ENCODE measurements at places on chromosomes 4 and X.
A peak's percentile ranks its signal among the peaks of the same experiment; 100 is the strongest.

- DNase-seq: no peak
These were observed 151.8 kb upstream of the GATB start for GRCh38 chr4:151912632-151913031.

- no peak for DNase-seq
These were observed 39.8 kb upstream of the POF1B start for GRCh38 chrX:85419293-85419692.

DNA sequence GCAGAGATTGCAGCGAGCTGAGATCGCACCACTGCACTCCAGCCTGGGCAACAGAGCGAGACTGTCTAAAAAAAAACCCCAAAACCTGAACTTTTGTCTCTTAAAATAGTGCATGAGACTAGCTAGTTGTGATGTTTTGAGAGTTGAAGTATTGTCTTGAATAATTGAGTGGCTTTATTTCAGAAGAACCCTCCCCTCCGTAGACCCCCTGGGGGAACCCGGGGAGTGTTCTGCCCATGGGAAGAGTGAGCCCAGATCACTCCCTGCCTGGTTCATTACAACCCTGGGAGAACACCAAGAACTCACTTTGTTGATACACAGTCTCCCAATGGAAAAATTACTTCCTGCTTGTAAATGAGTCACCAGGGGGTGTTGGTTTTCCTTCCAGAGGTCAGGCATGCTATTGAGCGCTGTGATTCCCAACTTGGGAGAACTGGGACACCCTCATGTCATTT lies 65.3 kb upstream of the SHISA3 start:
- DNase-seq: no peak

DNA sequence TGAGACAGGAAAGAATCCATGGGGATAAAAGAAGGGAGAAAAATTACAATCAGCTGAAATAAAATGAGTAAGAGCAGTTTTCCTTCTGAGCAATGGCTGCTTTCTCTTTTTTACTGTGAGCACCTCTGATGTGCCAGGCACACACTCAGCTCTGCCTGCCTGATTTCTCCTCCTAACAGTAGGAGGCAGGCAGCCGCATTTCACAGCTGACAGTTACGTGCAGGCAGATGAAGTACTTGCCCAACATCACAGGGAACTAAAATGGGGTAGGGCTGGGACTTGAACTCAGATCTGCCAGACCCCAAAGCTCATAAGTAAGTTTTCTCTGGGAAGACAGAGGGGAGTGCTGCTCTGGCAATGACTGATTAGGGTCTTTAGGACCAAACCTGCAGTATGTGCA lies 54.6 kb downstream of the C4orf50 start:
- DNase-seq: no peak

DNA sequence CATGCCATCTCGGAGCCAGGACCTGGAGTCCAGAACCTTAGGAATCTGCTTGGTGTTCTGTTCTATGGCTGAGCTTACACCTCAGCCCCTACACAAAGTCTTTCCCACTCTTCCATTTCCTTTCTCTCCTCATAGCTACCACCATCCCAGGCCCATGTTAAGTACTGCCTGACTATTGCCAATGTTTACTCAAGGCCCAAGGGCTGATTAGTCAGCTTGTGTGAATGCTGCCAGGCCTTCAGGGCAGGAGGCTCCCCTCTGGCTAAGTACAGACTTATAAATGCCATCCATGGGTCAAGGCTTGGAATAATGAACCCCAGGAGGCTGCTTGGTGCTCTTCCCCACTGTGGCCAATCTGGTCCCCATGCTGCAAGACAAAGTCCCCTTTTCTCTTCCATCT lies 411.6 kb upstream of the MAGEB18 start:
- no peak for DNase-seq

- DNase-seq: no peak
These were observed 76.8 kb downstream of the EVC2 start for GRCh38 chr4:5631352-5632065.

- DNase-seq: no peak
These were observed 75.4 kb downstream of the MBNL3 start for GRCh38 chrX:132413459-132413858.

- no peak for DNase-seq
These were observed 137.3 kb upstream of the PDLIM3 start for GRCh38 chr4:185672618-185673017.

DNA sequence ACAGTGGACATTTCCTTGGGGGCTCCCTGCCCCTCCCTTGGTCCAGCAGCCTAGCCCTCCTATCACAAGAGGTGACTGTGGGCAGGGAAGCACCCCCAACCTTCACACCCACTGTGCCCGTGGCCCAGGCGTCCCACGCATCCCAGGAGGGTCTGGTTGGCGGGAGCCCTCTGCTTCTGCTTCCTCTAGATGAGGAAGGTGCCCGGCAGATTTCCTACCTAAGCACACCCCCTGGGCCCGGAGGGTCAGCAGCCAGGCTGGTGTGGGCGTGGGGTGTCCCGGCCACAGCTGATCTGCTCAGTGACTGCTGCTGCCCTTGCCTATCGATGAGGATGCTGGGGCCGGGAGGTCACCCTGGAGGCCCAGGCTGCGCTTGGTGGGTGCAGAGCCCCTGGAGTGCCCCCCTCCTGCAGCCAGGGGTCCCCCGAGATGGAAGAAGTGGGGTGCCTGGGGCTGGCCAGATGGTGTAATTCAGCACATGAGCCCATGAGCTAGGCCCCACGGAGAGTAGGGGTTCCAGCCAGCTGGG lies 12.2 kb downstream of the SH3BP2 start:
- no peak for DNase-seq

GRCh38 chrX:104172121-104172520 lies 5.9 kb downstream of the FAM199X start:
- no peak for DNase-seq

DNA sequence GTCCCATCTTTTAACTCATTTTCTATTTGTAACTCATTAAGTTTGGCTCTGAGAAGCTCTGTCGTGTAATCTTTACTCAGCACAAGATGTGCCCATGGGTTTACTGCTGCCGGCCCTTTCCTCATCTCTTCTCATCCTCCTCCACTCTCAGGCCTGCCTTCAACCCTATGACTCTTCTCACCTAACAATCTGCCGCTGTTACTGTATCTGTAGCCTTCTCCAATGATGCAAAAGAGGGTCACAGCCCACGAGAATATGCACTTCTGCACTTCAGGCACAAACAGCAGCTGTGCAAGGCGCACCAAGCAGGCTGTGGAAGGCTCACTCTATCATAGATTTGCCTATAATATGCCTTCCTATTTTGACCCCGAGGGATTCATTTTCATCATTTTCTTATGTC lies 546.5 kb upstream of the GALNTL6 start:
- DNase-seq: no peak

DNA sequence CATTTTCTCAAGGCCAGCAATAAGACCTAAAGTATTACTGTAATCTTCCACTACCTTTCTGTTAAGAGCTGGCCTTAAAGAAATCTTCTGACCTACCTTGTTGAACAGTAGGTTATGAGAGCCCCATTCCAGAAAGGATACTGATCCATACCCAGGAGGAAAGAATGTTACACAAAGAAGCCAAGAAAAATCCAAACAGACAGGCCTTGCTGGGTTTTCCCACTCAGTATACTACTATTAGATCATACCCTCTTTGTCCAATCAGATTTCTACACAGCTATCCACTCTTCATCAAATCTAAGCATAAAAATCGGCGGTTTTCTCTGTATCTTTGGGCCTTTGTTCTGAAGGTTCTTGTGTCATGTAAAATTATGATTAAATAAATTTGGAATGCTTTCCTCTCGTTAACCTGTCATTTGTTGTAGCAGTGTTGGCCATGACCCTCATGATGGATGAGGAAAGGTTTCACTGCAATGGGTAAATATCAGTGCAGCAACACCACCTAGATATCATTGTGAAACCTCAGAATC lies 292.3 kb downstream of the ANKRD50 start:
- no peak for DNase-seq

- DNase-seq: no peak
These were observed 60.8 kb upstream of the DHX15 start for GRCh38 chr4:24644983-24645764.

GRCh38 chr4:116110713-116111112 lies 974.7 kb downstream of the TRAM1L1 start:
- DNase-seq: no peak

- DNase-seq: no peak
These were observed 16.8 kb downstream of the BTC start for GRCh38 chr4:74777531-74777930.

DNA sequence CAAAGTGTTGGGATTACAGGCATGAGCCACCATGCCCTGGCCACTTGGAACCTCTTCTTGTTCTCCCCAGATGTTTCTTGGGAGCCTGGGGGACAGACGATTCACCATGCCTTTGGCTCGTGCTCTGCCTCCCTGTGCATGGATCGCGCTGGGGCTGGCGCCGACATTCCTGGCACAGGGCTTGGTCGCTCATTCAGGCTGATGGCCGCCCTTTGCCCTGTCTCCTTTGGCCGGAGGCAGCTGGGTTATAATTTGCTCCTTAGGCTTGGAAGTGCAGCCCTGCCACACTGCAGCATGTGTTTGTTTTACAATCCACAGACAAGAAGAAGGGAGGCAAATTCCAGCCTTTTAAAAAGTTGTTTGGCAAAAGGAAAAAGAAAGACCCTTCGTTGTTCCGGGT lies 115.3 kb downstream of the AASDH start:
- no peak for DNase-seq

- no peak for DNase-seq
These were observed 7.8 kb downstream of the GATB start for GRCh38 chr4:151753056-151753455.

DNA sequence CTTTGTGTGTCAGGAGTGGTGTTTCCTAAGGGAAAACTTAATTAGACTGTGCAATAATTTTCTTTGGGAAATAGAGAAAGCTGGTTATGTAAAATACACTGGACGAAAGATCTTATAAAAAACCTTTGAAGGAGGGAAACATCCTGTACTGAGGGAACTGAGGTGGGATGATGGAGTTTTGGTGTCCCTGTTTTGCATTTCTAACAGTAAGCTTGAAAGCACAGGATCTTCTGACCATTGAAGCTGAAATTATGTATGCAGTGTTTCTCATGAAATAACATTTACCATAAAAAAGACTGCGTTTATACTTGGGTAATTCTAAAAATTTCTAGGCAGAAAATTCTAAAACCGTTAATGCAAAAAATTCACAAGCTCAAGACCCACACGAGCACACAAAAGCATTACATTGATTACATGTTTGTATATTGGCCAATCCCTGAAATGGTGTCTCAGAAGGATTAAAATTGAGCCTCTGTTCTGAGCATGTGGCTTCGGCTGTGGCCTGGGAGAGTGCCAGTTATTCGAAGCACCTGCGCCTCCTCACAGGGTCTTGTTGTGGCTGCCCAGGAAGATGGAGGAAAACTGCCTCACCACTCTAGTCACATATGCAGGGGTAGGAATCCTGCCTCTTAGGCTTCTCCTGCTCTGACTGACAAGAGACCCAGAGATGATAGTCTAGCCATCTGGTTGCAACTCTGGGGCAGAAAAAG lies 49.5 kb downstream of the JADE3 start:
- DNase-seq: no peak

DNA sequence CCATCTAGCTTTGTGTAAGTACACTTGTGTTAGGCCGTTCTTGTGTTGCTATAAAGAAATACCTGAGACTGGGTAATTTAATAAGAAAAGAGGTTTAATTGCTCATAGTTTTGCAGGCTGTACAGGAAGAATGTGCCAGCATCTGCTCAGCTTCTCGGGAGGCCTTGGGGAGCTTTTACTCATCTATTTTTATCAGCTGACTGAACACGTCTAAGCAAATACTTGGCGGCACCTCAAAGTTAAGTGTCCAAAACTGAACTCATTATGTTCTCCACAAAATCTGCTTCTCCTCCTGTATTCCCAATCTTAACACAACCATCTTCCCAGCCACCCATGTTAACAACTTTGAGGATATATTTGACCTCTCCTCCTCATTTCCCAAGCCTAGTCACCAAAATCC lies 42.4 kb upstream of the GATB start:
- no peak for DNase-seq

DNA sequence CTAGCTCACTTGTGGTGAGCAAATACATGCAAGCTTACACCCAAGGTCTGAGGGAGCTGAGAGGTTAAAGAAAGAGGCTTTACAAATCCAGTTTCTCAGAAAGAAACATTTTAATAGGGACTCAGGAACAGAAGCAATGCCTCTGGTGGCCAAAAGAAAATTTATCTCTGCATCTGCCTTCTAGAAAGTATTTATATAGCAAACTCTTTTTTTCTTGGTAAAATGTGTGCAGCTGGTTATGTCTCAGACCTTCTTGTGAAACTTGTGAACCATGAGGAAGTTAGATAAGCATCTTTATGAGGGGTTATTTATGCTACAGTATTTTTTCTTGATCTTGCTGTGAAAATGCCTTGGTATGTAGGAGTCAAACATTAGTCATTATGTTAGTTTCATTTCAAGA lies 48.5 kb upstream of the CYSLTR1 start:
- no peak for DNase-seq

DNA sequence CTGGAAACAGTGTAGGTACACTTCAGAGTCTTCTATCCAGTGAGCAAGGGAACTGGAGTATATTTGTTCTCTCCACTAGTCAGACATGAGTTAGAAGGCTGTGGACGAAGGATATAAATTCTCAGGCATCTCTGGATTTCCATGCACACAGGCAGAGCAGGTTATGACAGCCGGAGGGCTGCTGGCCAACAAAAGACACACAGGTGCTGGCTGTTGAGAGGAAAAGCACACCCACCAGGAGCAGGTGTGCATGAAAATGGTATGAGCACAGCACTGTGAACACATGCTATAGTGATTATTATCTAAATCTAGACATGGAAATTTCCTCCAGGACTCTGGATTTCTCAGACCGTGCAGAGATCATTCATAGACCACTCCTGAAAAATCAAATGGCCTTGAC lies 444.7 kb upstream of the RPS6KA3 start:
- peak; percentile 27 for DNase-seq

- DNase-seq: no peak
These were observed 298.8 kb upstream of the TAPT1 start for GRCh38 chr4:16524911-16525554.

Data from DMS153 (cell line).